ENCODE measurements at places on chromosomes 16 and 17.
A peak's percentile ranks its signal among the peaks of the same experiment; 100 is the strongest.

DNA sequence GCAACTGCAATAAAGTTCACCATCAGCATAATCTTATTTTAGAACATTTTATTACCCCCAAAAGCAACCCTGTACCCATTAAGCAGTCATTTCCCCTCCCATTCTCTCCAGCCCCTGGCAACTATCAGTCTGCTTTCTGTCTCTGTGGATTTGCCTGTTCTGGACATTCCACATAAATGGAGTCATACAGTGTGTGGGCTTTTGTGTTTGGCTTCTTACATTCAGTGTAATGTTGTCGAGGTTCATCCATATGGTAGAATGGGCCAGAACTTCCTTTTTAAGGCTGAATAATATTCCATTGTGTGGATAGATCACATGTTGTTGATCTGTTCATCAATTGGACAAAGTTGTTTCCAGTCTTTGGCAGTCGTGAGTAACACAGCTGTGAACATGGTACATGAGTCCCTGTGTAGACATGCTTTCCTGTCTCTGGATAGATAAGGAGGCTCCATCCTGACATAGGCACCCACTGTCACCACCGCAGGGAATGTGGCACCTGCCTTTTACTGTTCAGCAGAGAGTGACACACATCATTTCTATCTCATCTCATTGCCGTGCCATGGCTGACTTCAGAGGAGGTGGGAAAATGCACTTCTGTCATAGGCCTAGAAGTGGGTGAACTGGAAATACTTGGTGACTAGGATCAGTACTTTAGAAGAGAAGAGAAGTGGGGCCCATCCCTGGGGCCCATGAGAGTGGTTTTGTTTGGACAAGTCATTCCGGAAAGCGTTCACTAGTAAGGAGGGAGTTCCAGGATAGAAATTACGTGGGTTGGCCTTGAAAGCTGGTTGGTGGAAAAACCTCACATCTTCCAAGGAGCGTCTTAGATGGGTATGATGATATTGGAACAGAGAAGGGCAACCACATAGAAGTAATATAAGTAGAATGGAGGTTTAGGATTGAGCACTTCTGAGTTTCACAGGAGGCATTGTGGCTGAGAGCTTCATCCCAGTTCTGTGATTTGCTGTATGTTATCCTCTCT lies 25.8 kb downstream of the EPN2 start:
- DNase-seq: no peak

DNA sequence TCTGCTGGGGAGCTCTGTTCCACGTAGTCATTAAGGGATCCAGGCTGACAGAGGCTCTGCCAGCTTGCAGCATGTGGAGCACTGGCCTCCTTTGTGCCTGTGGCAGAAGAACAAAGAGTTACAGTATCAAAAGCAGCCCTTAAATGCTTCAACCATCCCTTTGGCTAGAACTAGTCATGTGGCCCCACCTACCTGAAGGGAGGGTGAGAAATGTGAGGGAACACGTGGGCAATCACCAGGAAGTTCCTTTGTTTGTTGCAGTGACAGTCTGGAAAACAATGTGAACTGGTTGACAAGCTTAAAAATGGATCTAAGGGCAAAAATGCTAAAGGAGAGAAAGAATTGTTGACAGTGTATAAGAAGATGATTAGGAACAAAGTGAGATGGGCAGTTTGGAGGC lies 290.4 kb upstream of the HSBP1 start:
- DNase-seq: no peak

- DNase-seq: no peak
These were observed 87.6 kb upstream of the TOX3 start for GRCh38 chr16:52634528-52634927.

DNA sequence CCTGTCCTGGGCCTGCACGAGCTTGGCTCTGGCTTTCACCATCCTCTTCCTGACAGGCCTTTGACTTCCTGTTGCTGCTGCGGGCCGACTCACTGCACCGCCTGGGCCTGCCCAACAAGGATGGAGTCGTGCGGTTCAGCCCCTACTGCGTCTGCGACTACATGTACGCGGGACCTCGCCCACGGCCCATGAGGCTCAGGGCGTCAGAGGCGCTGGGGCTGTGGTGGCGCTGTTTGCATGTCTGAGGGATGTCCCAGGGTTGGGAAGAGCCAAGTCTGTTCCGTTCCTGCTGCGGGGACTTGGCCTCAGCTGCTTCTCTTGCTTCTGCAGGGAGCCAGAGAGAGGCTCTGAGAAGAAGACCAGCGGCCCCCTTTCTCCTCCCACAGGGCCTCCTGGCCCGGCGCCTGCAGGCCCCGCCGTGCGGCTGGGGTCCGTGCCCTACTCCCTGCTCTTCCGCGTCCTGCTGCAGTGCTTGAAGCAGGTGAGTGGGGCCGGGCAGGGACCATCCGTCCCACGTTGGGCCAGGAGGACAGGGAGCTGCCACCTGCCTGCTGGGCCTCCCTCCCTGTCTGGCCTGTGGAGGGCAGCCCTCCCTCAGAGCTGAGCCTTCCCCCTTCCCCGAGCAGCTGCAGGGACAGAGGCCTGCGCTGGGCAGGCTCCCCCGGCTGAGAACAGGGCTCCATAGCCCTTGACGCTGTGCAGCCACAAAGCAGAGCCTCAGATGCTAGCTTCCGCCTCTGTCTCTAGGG lies 23.8 kb downstream of the TSC2 start:
- no peak for DNase-seq

GRCh38 chr16:58474296-58474695 lies 25.6 kb upstream of the NDRG4 start:
- DNase-seq: peak; percentile 82

GRCh38 chr17:32156656-32157055 lies 14.4 kb downstream of the RHOT1 start:
- DNase-seq: no peak

GRCh38 chr17:76049836-76050537 lies 22.3 kb downstream of the SRP68 start:
- DNase-seq: no peak

DNA sequence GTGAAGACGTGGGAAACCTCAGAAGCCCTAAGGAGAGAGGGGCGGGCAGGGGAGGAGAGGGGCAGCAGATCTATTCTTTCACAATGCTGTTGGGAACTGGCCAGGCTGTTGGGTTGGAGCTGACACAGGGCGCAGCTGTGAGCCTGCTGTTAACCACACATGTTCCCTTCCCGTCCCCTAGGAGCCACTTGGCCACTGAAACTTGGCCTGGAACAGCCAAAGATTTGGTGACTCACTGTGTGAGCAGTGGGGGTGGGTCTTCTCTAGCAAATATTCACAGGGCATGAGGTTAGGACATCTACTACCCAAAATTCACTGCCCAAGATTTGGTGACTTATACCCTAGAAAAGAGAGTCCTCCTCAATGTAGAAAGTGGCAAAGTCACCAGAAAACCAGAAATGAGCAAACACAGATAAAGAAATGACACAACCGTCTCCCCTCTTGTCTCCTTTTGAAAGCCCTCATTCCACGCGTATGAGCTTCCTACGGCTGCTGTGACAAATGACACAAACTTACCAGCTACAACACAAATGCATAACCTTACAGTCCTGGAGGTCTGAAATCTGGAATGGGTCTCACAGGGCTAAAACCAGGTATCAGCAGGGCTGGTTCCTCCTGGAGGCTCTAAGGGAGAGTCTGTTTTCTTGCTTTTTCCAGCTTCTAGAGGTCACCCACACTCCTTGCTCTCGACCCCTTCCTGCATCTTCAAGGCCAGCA lies 6.3 kb downstream of the TBC1D16 start:
- DNase-seq: peak; percentile 71

GRCh38 chr16:85650844-85651628 lies 37.7 kb downstream of the GINS2 start:
- DNase-seq: no peak

DNA sequence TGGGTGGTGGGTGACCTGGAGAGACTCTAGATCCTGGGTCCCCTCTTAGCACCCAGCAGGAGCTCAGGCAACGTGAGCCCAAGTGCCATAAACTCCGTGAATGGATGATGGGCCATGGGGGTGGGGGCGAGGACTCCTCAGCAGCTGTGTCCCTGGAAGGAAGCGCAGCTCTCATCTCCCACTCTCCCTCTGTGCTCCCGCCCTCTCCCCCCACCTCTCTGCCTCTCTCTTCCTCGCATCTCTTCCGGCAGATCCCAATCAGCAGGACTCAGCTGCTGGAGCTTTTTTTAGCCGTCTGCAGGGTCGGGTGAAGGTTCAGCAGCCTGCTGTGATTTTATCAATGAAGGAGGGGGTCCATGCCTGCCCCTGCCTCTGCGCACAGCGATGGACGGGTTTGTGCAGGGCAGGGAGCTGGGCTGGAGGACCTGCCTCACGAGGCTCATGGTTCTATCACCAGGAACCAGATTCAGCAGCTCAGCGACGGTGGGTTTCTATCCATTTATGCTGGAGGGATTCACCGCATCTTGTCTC lies 8.3 kb downstream of the CCR7 start:
- DNase-seq: peak; percentile 50

- DNase-seq: peak; percentile 82
These were observed 34.0 kb downstream of the YPEL2 start for GRCh38 chr17:59365383-59365981.

GRCh38 chr16:31050280-31051030 lies 17.1 kb downstream of the STX4 start:
- no peak for DNase-seq

GRCh38 chr17:77604973-77605313 lies 353.6 kb upstream of the TNRC6C start:
- no peak for DNase-seq

DNA sequence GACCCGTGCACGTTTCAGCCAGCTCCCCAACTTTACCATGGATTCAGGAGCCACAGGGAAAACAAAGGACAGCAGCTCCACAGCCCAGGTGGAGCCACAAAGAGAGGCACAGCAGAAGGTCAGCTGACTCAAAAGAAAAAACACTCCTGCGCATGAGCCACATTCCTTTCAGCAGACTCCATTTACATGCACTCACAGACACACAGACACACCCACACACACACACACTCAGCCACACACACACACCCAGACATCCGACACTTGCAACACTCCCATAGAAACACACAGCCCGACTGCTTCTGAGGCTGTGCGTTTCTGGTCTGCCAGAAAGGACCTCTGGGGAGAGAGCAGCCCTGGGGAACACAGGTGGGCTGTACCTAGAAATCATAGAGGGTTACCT lies 2335.5 kb downstream of the TP53TG3F start:
- DNase-seq: no peak

DNA sequence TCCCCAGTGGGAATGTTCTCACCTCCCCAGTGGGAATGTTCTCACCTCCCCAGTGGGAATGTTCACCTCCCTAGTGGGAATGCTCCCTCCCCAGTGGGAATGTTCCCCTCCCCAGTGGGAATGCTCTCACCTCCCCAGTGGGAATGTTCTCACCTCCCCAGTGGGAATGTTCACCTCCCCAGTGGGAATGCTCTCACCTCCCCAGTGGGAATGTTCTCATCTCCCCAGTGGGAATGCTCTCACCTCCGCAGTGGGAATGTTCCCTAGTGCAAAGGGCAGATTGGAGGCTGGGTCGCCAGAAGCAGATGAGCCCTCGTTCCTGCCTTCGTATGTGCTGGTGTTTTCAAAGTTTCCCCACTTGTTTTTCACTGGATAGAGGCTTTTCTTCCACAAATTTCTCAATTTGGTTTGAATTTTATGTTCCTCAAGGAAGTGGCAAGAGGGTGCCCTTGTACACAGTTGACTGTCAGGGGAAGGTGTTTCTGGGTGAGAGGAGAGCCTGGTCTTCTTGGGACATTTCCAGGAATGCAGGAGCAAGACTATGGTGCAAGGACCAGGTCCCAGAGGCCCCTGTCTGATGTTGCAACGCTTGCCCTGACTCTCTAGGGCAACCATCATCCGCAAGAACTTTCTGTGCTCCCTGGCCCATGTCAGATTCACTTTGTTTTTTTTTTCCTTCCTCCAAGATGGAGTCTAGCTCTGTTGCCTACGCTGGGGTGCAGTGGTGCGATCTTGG lies 34.0 kb downstream of the TRARG1 start:
- DNase-seq: no peak

GRCh38 chr17:73283841-73284282 lies 22.2 kb upstream of the CPSF4L start:
- peak; percentile 97 for DNase-seq

DNA sequence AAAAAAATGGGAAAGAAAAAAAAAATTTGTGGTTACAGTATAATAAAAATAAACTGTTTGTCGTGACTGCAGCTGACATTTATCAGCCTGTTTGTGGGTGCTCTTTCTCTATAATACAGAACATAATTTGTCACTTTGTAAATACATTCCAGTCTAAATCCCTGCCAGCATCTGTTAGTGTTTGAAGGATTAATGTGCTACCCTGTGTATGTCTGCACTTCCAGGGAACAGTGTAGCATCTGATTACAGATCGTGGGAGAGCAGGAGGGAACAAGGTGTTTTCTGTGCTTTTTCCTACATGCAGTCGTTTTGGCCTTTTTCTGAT lies 265.1 kb downstream of the WWOX start:
- DNase-seq: no peak

DNA sequence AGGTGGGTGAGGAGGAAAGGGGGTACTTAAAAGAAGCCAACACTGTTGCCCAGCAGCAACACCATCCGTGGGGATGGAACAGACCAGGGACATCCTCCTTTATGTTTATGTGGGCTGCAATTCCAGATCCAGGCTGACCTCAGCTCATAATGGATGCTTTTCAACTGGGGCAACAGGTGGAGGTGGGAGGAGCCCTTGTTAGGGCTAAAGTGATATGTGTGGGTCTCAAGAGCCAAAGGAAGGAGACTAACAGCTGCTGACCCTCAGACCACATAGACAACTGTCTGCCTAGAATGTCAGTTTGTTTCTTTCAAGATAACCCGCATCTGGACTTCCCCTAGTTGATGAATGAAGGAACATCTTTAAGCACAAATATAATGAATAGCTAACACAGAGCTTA lies 2.0 kb upstream of the INPP5K start:
- no peak for DNase-seq

GRCh38 chr16:89709716-89710432 lies 8.4 kb upstream of the SPATA2L start:
- DNase-seq: no peak

DNA sequence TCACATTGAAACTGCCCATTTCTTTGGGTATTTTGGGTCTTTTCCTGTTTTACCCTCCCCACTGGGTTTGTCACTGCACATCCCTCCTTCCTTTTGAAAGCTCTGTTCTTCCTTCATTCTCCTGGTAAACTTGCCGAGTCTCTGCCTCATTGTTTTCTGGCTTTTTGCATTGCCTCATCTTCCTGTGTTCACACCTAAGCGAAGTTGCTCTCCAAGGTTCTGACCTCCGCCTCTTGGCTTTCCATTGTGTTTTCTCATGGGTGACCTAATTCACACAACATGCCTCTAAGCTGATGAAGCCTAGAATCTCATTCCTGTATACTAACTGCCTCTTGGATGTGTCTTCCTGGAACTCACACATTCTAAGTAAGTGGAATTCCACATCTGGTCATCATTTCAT lies 1096.1 kb upstream of the EEF2KMT start:
- peak; percentile 95 for DNase-seq

- no peak for DNase-seq
These were observed 327.6 kb downstream of the GRIN2A start for GRCh38 chr16:9854675-9855074.

- no peak for DNase-seq
These were observed 43.5 kb downstream of the SCPEP1 start for GRCh38 chr17:57021226-57021940.

DNA sequence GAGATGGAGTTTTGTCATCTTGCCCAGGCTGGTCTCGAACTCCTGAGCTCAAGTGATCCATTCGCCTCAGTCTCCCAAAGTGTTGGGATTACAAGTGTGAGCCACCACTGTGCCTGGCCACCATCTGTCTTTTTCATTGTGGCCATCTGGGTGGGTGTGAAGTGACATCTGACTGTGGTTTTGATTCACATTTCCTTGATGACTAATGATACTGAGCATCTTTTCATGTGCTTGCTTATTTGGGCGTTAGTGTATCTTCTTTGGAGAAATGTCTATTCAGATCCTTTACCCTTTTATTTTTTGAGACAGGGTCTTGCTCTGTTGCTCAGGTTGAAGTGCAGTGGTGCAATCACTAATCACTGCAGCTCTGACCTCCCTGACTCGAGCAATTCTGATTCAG lies 53.9 kb upstream of the ERN1 start:
- no peak for DNase-seq

Data from endodermal cell (in vitro differentiated cells).